ENCODE measurements at places on chromosomes 12 and 14.

DNA sequence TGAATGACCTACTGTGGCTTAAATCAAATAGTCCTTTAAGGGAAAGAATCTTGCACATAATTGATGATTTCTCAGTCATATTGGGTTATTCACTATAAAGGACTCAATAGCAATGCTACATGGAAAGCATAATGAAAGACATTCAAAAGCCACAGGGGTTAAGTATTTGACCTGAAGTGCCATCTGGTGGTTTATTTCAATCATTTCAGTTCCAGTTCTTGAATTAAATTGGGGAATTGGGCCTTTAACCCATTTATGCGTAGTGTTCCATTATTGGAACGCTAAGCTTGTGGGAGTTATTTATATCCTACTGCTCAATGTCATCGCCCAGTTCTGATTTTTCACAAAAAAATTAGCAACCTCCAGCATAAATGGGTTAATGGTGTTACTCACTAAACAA lies 41.3 kb upstream of the C12orf71 start:
- no peak for DNase-seq

GRCh38 chr12:105477873-105478272 lies 147.4 kb downstream of the C12orf75 start:
- DNase-seq, result no peak

GRCh38 chr12:119710374-119710964 lies 42.5 kb downstream of the PRKAB1 start:
- no peak for DNase-seq

DNA sequence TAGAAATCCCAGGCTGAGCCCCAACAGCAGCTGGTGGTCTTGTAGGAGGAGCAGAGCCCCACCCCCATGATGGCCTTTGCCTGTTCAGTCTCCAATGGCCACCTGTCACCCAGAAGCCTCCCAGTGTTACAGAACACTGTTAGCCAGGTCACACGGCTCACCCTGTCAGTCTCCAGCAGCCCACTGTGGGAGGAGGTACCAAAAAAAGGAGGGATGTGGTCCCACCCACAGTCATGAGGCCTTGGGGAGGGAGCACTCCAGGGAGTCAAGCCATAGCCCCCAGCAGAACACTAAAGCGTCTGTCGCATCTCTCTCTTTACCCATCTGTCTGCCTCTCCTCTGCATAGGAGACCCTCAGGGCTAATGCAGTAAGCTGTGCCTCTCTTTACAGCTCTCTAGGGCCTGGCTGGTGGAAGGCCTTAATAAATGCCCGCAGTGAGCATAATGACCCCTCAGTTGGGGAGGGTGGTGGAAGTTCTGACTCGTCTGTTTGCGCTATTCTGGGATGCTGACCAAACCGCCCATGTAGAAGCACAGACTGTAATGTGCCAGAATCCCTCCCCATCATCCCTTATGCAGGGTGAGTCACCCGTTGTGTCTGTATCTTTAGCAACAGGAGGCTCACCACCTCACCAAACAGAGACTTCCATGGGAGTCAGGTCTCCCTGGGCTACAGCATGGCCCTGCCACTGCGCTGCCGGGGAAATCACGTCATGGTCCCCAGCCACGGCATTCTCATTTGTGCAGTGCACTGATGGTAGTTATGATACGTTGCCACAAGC lies 14.6 kb downstream of the C14orf132 start:
- DNase-seq, result peak; percentile 74

- DNase-seq, result no peak
Observed at GRCh38 chr14:99035268-99035667, 236.7 kb downstream of the BCL11B start.

DNA sequence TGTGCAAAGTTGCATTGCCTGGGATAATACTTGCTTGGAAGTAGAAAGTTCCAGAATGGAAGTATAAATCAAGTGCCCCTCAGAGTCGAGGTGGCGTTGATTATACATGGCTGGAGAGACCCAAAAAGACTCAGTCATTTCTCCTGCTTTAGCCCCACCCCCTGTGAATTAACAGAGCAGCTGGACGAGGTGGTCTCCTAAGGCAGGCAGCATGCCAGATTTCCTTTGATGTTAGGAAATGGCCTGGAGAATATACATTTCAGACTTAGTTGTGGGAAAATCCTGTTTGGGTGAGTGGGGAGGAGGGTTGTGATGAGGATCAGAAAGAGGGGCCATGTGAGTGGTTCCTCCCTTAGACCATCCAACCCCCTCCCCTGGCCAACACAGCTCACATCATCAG lies 406.1 kb upstream of the TMPO start:
- no peak for DNase-seq
